ENCODE measurements at places on chromosomes 5 and 9.

GRCh38 chr5:79843450-79844388 is 147.3 kb downstream of the MTX3 start:
- DNase-seq: no peak

GRCh38 chr9:14749741-14750211 is 27.2 kb upstream of the CER1 start:
- DNase-seq: peak; percentile 9

GRCh38 chr5:160354666-160355065 is 15.8 kb downstream of the C1QTNF2 start:
- DNase-seq: no peak

GRCh38 chr5:10451137-10451824 is 9.6 kb downstream of the ROPN1L start:
- DNase-seq: no peak

GRCh38 chr5:127799293-127799905 is 96.2 kb downstream of the CCDC192 start:
- no peak for DNase-seq

DNA sequence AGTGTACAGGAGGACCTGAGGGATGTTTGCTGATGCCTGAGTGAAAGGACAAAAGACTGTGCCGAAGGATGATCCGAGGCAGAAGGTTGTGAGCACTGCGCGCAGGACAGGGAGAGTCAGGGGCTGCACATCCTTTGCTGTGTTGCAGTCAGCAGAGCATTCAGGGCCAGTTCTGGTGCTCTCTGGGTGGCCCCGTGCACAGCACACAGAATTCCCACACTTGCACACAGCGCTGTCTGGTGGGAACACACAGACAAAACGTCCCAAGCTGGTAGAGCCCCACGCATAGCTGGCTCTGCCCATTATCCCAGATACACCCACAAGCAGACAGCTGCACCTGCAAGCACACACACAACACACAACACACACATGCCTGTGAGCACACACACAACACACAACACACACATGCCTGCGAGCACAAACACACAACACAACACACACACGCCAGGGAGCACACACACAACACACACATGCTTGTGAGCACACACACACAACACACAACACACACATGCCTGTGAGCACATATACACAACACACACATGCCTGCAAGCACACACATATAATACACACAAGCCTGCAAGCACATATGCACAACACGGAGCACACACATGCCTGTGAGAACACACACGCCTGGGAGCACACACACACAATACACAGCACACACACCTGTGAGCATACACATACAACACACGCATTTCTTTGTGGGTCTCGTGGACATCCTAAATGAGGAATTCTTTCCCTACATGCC is 74.4 kb downstream of the FGF18 start:
- no peak for DNase-seq

DNA sequence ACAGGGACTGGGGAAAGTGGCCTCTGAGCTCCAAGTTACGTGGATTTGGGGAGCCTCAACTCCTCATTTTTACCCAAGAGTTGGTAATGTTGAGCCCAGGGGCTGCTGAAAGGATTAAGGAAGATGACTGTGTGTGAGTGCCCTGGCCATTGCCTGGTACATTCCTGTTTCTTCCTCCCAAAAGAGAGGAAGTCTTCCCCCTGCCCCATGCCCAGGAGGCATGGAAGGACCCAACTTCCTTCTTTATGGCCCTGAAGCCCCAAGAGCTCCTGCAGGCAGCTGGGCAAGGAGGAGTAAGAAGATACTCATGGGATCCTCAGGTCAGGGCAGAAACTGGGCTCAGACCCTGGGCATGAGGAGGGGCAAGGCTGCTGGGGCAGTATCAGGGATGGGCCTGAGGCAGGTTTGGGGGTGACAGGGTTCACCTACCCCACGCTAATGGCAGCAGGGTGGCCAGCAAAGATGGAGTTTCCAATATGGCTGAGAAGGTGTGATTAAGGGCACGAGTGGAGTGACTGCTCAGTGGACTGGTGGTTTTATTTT is 118.3 kb upstream of the MVB12B start:
- DNase-seq: no peak

GRCh38 chr5:78699552-78700153 is 51.1 kb upstream of the LHFPL2 start:
- no peak for DNase-seq

DNA sequence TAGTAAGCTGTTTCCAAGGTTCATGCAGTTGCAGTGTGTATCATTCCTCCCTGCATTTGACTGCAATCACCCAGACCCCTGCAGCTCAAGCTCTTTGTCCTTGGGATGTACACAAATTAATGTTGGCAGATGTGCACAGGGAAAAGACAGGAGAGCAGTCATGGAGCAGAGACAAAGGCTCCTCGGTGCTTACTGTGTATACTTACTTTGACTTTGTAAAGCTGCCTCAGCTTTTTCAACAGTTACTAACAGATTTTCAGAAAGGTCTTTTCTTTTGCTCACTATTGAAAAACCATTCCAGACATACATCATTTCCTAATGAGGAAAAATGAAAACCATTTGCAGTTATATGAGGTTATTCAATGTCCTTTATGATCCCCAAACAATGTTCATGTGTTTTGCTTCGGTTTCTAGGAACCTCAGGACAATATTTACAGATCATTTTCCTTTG is 124.9 kb downstream of the TTC39B start:
- DNase-seq: no peak

- peak; percentile 47 for DNase-seq
These were observed 1.1 kb upstream of the MAT2B start for GRCh38 chr5:163504079-163504931.

- no peak for DNase-seq
These were observed 1731.2 kb upstream of the CDH6 start for GRCh38 chr5:29462241-29462640.

DNA sequence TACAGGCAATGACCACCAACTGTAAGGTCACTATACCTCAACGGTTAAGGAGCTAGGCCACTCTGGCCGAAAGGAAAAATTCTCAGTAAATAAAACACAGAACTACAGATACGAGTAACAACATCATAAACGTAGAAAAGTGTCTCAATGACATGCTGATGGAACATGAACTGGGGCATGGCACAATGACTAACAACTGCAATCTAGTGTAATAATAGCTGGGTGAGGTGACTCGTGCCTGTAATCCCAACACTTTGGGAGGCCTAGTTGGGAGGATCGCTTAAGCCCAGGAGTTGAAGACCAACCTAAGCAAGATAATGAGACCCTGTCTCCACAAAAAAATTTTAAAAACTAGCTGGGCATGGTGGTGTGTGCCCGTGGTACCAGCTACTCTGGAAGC is 9.8 kb upstream of the RAPGEF6 start:
- no peak for DNase-seq

DNA sequence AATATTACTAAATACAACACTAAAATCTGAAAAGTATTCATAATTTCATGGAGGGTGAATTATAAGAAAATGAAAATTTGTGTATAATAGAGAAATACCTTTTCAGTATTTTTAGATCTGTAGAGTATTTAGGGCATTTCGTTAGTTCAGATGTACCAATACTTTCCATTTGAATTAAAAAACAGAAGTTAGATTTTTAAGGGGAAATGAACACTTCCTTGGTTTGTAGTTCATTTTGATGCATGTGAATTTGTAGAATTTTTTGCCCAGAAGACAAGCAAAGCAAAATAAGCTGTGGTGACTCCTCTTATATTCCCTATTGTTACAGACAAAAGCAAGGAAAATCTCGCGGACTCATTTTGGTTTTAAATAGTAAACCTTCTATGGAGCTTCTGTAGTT is 209.0 kb upstream of the RPS23 start:
- DNase-seq: no peak

GRCh38 chr9:111438541-111439235 is 45.5 kb downstream of the ECPAS start:
- DNase-seq: no peak

DNA sequence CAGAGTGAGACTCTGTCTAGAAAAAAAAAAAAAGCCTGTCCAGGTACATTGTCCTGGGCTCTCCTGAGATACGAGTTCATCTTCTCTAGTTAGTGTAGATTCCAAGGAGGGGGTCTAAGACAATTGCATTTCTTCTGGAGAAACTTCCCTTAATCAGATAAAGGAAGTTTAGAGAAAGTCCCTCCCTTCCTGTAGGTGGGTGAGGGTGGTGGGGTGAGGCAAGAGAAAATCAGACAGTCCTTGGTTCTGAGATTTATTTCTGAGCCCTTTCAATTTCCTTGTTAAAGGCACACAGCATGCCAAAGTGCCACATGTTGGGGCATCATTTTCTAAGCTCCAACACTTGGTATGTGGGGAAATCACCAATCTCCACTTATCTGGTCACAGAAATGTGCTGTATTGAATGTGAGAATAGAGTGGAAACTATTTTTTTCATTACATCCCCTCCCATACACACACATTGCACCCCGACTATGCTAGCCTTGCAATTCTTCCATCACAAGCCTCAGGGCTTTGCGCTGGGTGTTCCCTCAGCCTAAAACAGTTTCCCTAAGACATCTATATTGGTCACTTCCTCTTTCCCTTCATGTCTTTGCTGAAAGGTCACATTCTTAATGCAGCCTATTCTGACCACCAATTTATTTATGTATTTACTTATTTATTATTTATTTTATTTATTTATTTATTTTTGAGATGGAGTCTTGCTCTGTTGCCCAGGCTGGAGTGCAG is 5.1 kb upstream of the TUT7 start:
- DNase-seq: no peak

DNA sequence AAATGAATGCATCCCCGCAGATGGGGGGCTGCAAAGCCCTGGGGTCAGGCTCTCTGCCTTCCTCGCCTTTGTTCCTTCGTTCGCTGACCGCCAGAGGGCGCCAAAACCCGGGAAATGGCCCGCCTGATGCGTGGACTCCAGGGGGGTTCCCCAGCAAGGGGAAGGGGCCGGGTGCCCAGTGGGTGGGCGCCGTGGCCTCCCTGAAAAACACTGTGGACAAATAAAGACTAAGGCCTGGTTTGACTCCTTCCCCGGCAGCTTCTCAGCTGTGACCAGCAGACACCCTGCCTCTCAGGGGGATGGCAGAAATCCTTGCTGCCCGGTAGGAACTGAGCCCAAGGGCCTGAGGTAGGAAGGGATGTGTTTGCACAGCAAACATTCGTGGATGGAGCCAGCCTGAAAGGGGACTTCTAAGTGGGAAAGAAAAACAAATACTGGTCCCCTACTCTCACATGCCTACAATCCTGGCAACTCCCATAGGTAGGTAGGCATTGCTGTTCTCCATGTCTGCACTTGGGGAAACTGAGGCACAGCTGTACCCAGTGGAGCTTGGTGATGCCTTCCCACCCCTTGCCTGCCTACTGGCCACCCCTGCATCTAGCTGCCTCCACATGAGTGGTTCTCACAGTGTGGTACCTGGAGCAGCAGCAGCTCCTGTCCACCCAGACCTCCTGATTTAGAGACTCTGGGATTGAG is 57.7 kb downstream of the DUSP1 start:
- DNase-seq: peak; percentile 76

DNA sequence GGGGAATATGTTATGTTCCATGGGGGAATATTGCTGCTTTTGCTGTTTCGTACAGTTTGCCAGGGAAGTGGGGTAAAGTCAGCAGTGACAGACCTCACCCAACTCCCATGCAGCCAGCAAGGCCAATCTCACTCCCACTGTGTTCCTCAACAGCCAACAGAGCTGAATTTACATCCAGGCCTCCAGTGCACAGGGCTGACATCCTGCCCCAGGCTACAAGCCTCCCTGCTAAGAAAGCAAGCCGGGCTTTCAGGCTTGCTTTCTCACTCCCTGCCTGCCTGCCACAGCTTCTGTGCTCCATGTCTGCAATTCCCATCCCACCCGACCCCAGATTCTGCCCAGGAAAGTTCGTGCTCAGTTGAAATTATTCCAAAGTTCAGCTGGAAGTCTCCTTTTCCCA is 25.5 kb upstream of the SNCAIP start:
- DNase-seq: no peak

DNA sequence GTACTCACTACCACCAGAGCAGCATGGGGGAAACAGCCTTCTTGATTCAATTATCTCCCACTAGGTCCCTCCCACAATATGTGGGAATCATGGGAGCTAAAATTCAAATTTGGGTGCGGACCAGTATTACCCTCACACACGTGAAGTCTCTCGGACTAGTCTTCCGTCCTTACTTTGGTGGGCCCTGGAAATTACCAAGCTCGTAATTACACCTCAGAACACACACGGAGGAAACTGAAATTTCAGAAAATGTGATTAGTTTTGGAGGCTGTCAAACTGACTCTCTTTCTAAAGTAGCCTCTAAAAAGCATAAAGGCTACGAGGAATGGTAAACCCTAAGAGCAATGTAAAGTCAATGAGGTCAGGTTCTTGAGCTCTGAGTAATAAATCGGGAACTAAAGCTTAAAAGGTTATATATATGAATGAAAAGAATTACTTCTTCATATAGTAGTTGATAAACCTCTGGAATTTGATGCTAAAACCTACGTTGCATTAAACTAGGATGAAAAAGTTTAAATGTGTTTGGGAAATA is 842 bp upstream of the FEM1C start:
- DNase-seq: no peak

DNA sequence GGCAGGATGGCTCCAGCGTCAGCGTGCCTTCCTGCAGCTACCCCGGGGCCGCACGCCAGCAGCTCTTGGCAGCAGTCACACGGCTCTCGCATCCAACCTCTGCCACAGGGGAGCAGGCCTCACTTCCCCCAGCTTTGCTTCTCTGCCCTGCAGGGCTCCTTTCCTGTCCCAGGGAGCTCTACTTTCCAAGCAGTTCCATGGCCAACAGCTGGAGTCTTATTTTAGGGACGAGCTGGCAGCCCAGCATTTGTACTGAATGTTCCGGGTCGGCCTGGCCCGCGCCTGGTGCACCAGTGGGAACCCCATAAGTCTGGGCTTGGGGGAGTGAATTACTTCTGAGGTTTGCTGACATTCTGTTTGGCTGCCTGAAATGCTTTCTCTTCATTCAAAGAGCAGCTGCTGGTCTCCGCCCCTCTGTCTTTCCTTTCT is 34.6 kb downstream of the GADD45G start:
- DNase-seq: no peak

DNA sequence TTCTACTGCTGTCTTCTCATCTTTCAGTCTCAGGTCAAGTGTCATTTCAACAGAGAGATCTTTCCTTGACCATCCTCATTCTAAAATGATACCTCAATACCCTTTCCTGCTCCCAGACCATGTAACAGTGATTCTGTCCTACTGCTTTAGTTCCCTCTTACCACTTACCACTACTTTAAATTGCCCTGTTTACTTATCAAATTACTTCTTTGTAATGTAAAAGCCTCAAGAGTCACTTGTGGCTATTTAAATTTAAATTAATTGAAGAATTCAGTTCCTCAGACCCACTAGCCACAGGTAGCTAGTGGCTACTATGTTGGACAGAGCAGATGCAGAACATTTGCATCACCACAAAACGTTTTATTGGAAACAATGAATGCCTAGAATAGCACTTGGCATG is 217.3 kb downstream of the ADAMTS6 start:
- DNase-seq: no peak

Measured in CD4-positive, alpha-beta T cell treated with Interleukin-10 for 1 hour (primary cell).